ENCODE measurements at places on chromosomes 16 and 17.

- no peak for DNase-seq
These were observed 391.3 kb upstream of the CDH5 start for GRCh38 chr16:65975049-65975708.

DNA sequence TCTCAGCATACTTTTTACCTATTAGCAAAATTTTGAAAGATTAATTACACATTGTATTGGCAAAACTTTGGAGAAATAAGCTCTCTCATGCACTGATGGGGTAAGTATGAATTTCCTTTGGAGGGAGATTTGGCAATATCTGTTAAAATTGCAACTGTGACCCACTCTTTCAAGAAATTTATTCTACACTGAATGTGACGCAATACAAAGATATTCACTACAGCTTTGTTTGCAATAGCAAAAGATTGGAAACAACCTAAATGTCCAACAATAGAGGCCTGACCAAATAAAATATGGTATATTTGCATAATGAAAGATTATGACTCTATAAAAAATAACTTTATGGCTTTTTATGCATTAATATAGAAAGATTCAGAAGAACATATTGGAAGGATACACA lies 363.5 kb downstream of the GRIN2A start:
- DNase-seq: no peak

- DNase-seq: no peak
These were observed 38.6 kb downstream of the CDRT15 start for GRCh38 chr17:14198013-14198412.

DNA sequence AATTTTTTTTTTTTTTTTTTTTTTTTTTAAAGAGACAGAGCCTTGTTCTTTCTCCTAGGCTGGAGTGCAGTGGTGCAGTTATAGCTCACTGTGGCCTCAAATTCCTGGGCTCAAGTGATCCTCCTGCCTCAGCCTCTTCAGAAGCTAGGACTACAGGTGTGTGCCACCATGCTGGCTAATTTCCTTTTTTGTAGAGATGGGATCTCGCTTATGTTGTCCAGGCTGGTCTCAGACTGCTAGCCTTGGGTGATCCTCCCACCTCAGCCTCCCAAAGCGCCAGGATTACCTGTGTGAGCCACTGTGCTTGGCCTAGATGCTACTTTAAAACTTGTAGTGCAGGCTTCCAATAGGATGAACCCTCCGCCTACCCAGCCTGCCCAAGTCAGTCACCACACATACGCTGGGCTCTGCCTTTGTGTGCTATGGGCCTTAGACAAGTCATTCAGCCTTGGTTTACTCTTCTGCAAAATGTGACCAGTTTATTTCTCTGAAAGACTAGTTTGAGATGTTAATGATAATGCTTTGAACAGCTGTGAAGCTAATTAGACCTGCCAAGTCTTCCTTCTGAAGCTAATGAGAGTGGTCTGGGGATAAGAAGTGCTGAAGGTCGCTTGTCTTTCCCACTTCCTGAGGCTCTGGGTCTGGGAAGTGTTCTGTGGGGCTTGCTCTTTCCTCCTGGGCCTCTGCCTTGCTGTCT lies 5.2 kb downstream of the GPT2 start:
- no peak for DNase-seq

- peak; percentile 59 for DNase-seq
These were observed 32.2 kb downstream of the ACTG1 start for GRCh38 chr17:81480140-81481072.

DNA sequence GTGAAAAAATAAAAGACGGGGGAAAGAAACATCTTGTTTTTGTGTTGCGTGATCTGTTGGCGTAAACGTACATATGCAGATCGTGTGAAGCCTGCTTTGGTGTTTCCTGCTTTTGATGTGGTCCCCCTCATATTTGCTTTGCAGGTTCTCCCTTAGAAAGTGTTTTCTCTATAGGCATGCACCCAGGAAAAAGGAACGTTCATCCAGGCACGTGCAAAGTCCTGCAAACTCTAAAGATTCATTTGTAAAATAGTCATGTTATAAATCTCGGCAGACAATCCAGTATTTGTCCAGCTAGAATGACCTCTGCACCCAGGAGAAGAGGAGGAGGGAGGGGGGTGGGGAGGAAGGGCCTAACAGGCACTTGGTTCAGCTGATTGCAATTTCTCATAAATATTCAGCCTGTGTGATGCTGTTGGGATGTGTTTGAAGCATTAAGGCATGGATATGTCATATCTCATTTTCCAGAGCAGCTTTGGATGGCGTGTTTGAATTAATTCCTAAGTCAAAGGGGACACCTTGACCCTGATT lies 40.3 kb upstream of the DDX52 start:
- DNase-seq: no peak

DNA sequence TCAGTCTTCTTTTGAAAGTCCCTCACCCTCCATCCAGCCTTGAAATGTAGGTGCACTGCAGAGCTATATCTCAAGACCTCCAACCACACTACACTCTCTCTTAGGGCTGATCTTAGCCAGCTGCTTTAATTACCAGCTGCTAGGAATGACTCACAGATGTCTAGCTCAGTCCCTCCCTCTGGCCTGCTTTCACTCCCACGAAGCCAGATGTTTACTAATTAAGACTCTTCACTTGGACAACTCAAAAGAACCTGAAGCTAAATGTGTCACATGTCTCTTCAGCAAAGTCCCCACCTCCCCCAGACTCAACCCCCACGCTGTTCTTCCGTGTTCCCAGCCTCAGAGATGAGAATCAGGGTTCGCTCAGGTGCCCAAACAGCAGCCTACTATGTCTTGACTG lies 2.6 kb downstream of the GTF3C1 start:
- DNase-seq: peak; percentile 59

DNA sequence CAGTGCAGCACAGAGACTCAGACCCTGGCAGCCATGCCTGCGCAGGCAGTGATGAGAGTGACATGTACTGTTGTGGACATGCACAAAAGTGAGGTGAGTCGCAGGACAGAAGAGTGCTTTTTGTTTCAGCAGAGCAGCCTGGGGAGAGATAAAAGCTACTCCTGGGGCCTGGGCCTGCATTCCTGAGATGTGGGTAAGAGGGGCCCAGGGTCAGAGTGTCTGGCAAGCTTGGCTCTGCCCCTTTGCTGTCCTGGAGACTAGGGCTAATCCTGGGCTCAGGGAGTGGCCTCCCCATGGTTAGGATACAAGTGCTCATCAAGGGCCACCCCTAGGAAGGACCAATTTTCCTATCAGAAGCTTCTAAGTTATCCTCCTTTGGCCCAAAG lies 4.8 kb upstream of the ERBB2 start:
- no peak for DNase-seq

DNA sequence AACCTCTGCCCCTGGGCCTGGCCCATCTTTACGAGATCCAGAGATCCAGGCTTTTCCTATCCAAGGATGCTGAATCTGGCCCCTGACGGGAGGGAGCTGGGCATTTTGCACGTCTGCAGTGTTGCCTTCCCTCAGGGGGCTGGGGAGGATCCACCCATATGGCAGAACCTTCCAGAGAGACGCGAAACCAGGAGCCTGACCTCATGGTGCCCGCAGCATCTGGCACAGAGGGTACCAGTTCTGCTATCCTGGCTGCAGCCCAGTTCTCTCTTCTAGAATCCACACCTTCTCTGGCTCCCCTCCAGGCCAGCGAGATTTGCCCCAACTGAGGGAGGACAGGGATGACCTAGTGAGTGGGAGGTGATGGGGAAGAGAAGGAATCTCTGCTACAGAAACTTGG lies 20.5 kb upstream of the ZNF652 start:
- DNase-seq: no peak

GRCh38 chr16:46747777-46748651 lies at the start of gene MYLK3:
TSS of gene MYLK3 (minus strand) at chr16:46748344. CDS start at chr16:46748193, 151 bp downstream.
- no peak for DNase-seq

DNA sequence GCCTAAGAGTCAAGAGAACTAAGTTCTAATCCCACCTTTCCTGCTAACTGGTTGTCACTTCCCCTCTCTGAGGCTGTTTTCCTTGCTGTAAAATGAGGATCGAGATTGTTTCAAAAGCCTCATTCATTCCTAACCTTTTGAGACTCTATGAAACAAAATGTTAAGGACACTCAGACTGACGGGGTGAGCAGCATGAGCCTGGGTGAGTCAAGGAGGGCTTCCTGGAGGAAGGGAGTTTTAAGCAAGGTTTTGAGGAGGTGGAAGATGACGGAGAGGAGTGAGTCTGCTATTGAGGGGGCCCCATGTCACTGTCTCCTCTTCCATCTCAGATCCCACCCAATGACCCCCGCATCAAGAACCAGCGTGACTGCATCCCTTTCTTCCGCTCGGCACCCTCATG lies 4.1 kb downstream of the EPX start:
- no peak for DNase-seq

DNA sequence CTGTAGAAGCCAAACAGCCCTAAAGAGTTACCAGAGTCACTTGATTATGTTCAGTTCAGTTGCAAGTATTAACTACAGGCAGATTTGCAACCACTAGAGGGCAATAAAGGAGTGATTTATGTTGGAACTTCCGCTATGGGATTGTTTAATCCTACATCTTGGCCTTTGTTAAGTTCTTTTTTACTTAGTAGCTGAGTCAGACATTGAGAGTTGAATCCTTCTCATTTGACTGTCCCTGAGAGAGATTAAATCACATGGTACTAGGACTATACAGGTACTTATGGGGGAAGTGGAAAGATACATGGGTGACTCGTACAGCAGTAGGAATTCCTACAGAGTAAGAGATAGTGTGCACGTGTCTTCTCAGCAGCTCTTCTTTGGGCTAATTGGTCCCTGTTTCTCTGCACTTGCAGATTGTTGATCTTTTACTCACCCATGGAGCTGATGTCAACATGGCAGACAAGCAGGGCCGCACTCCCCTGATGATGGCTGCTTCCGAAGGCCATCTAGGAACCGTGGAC lies 40.3 kb downstream of the CYB561 start:
- DNase-seq: peak; percentile 34

DNA sequence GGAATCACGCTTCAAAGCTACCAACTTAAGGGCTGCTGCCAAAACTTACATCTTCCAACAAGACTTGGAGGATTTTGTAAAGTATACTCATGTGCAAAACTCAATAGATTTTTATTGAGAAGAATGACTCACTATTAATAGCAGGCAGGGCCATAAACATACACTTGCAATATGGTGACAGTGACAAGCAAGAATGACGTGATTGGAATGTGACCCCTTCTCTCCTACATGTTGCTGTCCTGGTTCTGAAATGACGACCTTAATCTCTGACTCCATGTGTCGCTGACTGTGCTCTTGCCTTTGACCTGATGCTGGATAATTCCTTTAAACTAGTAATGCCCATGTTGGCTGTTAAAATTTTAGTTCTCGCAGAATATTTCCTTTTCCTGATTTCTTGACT lies 174.5 kb downstream of the PARN start:
- no peak for DNase-seq

DNA sequence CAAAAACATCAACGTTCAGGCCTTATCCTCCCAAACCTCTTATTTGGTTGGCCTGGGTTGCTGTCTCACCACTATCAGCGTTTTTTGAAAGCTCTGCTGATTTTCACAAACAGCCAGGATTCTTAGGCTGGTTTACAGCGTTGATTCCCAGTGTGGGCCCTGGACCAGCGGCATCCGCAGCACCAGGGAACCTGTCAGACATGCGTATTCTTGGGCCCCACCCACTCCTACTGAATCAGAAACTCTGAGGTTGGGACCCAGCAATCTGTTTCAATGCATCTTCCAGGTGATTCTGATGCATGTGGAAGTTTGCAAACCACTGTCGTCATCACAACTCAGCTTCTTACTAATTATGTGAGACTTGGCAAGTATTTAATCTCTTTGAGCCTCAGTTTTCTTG lies 58.5 kb downstream of the RGS9 start:
- no peak for DNase-seq

- DNase-seq: no peak
These were observed 3.6 kb downstream of the PRSS33 start for GRCh38 chr16:2783581-2784357.

- no peak for DNase-seq
These were observed 304.2 kb upstream of the TNRC6C start for GRCh38 chr17:77654296-77654695.

GRCh38 chr17:28407130-28407973 lies 1.3 kb upstream of the SLC46A1 start:
- no peak for DNase-seq

DNA sequence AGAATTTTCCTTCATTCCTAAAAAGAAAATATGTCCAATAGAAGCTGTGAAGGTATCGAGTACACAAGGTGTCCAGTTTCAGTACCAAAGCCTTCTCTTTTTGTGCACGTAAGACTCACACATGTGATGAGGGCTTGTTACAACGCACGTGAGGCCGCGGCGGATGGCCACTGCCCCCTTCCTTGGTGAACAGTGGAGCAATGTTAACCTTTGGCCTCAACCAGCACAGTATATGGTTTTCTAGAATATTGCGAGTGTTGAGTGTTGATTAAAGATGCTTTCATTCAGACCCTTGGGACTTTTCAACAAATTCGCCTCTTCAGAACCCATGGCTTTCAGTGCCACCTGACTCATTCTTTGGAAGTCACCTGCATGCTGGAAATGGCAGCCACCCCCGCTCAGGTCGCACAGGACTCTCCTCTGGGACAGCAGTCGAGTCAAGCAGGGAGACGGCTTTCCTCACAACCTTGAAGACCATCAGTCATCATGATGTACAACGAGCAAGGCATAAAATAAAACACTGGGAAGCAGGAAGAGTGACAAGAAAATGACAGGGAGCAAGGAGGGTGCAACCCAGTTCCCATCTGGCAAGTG lies 14.5 kb downstream of the MAP1LC3B start:
- no peak for DNase-seq

GRCh38 chr17:44110011-44110686 lies 13.3 kb downstream of the HDAC5 start:
- DNase-seq: no peak

DNA sequence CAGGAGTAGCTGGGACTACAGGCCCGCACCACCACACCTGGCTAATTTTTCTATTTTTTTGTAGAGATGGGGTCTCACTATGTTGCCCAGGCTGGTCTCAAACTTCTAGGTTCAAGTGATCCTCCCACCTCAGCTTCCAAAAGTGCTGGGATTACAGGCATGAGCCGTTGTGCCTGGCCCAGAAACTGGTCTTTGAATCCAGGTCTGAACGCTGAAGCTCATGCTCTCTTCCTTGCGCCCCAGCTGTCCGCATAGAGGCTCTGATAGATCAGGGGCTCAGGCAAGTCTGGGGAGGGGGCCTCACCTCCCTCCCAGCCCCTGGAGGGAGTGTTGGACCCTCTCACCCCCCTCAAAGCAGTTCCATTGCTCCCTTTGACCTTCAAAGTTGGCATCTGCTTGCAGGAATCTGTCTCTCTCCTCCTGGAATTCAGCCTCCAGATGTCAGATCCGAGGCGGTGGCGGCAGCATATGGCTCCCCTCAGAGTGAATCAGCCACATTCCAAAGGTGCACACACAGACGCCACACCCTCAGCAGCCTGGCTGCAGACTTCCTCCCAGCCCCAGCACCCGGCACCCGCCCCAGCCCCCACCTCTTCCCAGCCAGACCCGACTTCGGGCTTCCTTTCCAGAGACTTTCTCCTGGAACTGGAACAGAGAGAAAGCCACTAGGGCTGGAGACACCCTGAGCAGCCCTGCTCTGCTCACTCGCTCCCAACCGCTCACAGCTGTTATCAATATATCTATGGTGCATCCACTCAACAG lies 16.9 kb upstream of the GLIS2 start:
- peak; percentile 96 for DNase-seq

GRCh38 chr16:23557779-23558702 lies 514 bp downstream of the UBFD1 start:
- peak; percentile 25 for DNase-seq

All from H54 (cell line).